ENCODE measurements at places on chromosomes 16 and 17.
A peak's percentile ranks its signal among the peaks of the same experiment; 100 is the strongest.

- no peak for DNase-seq
These were observed 24.7 kb downstream of the RNF213 start for GRCh38 chr17:80285237-80285920.

DNA sequence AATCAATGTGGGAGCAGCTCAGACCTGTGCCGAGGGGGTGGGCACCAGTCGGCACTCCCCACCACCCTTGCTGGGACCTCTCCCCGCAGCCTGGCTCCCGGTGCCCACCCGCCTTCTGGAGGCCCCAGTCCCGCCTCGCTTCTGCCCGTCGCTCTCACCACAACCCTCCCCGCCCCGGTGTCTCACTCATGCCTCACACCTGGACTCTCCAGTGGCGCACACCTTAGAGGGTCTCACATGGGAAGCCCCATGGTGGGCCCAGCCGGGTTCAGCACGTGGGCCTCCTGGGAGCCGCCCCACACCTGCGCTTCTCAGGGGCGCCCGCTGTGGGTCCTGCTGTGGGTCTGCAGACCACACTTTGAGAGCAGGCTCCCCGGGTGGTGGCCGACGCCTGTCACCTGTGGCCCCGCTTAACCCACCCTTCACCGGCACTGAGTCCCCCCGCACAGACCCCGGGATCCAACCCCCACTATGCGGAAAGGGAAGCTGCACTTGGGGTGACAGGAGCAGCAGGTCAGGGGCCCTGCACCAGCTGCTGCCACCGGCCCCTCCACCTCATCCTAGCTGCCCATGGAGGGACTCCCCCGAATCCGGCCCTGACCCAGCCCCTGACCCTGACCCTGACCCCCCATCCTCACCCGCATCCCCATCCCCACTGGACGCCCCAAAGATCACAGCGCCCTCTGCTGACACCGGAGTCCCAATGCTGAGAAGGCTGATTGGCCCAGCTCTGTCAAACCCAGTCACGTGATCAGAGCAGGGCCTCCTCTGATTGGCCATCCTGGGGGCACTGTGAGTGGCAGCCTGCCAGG lies 27.4 kb upstream of the SLC38A10 start:
- peak; percentile 56 for DNase-seq

- no peak for DNase-seq
These were observed 538 bp downstream of the TM4SF5 start for GRCh38 chr17:4772235-4772613.

GRCh38 chr17:14298947-14299279 lies 2.0 kb upstream of the HS3ST3B1 start:
- no peak for DNase-seq

- DNase-seq = no peak
These were observed 473.6 kb upstream of the ZFHX3 start for GRCh38 chr16:73521499-73521898.

- DNase-seq = peak; percentile 92
These were observed 14.4 kb downstream of the ZNF232 start for GRCh38 chr17:5097101-5097834.
